NCI-H2029 (cell line): ENCODE measurements at places on chromosomes 13 and 19.

GRCh38 chr13:40077396-40078027, 422.1 kb downstream of the COG6 start:
- DNase-seq: no peak

DNA sequence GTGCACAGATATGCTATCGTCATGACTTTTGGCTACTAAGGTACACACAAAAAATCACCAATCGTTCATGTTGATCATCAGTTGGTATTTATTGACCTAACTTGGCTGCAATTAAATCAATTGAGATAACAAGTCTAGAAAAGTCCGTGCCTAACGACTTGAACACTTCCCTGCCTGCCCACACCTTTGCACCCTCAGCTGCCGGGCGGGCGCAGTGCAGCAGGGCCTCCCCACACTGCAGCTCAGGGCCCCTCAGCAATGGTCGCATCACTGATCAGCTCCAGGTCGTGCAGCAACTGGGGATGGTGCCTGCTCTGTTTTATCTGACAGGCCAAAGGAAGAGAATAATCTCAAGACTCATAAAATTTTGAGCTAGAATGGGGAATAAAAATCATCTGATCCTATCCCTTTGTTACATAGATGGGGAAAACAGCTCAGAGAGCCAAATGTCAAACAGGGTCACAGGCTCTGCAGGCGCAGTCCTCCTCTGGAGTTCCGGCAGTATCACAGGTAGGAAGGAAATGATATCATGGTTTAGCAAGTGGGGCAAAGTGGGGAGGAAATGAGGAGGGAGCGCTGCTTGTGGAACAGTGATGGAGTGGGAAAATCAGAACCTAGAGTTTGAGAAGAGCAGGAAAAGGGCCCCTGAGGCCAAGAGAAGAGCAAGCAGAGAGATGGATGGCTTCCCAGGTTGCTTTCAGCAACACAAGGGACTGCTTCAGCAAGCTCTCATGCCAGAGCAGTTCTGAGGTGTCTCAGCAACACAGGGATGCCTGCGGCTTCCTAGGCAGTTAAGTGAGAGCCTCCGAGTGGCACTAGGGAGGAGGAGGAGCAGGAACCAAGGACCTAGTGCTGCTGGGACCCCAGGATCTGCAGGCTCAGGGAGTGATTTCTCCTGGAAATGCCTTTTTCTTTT, 57.5 kb downstream of the SLC7A1 start:
- no peak for DNase-seq

DNA sequence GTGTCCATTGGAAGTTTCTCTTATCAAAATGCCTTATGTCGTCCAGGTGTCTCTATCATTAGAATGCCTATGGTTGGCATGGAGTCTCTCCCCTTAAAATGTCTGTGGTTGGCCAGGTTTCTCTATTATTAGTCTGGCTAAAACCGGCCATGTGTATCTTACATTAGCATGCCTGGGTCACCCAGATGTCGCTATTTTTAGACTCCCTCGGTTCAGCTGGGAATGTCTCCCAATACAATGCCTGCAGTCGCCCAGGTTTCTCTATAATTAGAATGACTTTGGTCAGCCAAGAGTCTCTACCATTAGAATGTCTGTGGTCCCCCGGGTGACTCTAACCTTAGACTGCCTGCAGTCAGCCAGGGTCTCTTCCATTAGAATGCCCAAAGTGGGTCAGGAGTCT, 1536.1 kb downstream of the UQCRFS1 start:
- no peak for DNase-seq

- DNase-seq: no peak
Observed at GRCh38 chr13:32277839-32278238, 37.3 kb downstream of the ZAR1L start.

DNA sequence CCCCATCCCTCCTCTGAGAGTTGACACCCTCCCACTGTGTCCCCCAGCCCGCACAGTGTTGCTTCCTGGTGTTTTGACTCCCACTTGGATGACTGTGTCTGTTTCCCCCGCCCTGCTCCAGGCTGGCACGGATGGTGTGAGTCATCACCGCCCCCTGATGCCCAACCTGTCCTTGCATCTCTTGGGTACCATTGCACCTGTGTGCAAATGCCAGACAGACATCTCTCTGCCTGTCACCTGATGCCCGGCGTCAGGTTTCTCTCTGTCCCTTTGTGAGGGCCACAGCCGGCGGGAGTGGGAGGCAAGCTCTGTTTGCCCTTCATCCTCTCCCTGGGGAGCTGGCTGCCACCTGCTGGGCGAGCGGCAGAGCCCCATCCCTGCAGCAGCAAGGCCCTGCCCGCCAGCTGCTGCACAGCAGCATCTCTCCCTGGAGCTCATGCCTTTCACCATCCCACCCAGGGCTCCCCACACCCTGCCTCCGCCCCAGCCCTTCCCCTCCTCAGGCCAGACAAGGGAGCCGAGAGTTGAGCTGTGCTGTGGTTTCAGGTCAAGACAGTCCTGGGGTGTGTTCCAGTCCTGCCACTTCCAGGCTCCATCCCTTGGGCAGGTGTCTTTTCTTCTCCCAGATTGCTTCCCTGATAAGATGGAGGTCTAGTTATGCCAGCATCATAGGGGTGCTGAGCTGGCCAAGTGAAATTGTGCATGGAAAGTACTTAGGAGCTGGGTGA, 29.7 kb downstream of the NKPD1 start:
- DNase-seq: peak; percentile 96

DNA sequence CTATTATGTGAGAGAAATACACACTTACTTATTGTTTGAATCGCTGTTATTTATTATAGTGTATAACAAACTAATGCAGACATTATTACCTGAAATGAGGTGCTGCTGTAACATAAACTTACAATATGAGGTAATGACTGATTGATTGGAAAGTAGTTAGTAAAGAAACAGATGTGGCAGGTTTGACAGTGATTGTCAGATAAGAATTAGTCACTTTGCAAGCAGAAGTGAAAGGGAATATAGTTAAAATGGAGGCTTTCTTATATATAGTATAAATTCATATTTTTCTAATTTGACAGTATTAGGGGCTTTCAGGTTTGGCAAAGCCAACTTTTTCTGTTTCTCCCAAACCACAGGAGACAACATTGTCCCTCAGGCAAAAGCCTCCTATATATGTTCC, 20.6 kb downstream of the MIR17HG start:
- no peak for DNase-seq

DNA sequence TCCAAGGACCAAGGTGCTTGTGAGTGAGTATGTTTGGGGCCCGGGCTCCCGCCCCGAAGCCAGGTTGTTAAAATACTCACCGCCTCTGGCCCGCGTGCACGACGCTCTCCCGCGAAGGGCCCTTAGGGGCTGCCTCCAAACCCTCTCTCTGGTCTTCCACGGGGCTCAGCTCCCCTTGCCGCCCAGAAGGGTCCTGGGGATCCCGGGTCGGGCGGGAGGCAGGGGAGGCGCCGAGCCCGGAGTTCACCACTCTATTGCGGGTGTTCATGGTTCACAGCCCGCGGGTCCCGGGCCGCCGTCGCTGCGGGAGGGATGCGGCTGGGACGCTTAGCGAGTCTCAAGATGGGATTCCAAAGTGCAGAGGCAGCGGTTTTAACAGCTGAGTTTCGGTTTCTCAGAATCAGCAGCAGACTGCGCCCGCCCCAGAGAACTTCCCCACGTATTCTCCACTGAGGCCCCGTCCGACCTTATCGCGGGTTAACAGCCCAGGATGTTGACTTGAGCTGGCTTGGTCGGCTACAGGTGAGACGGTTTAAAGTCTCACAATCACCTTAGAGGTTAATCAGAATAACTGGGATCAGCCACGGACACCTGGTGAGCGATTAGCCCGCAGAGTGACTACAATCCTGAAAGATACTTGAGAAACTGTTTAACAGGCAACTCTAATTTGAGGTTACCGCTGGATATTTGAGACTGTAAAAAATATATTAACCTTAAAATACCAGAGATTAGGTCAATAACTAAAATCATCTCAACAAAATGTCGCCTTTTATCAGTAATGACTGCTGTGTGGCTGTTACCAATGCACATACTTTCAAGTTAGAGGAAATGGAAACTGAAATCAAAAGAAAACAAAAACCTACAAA, at the start of gene EPSTI1:
Gene EPSTI1 (minus strand): TSS at position 344 of the 866 bp plus-strand sequence. CDS start 76 bp downstream, at position 268.
- DNase-seq: no peak

- DNase-seq: no peak
Observed at GRCh38 chr19:5018224-5019015, 49.5 kb downstream of the KDM4B start.

GRCh38 chr19:31591258-31591657, 242.0 kb upstream of the TSHZ3 start:
- no peak for DNase-seq

- no peak for DNase-seq
Observed at GRCh38 chr19:42475366-42475765, 32.6 kb upstream of the CXCL17 start.

DNA sequence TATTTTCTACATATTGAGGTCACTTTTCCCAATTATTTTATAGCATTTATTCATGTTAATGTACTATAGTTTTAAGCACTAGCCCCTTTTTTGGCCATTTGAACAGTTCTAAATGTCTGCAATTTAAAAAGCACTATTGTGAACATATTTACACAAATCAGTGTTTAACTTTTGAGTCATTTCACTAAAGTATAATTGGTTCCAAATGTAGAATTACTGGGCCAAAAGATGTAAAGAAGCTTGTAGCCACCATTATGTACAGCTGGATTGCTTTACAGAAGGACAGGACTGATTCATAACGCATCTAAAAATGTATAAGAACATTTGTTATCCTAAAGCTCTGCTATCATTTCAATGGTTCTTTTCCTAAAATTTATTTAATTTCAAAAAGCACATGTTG, 16.6 kb upstream of the ATP12A start:
- no peak for DNase-seq

GRCh38 chr13:108560093-108560492, 69.3 kb upstream of the MYO16 start:
- DNase-seq: no peak

DNA sequence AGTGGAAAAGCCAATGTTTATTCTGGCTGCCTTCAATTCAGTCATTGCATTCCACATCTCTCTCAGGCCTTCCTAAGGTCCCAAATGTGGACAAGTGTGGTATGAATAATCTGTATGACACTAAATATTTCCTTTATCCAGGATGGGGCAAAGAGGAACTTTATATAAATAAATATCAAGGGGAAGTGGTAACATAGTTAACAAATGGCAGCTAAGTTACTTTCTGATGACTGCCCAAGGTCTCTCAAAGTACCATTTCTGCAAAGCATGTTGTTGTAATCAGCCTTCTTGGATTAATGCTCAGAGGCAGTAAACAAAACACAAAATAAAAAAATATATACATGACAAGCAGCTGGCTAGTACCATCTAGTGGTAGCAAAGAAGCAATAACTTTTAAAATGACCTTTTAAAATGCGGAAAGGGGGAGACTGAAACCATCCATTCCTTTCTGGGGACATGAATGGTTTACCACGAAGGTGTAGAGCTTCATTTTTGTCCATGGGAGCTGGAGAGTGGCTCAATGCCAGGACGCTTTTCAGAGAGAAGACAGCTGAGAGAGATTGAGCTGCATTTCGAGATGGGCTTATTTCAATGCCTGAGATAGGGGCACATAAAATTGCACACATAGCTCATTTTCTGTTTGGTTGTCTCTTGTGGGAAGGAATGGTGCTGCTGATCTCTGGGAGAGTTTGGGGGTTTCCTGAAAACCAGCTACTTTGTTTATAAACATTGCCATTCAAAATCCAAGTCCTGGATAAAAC, 259.2 kb downstream of the RFC3 start:
- DNase-seq: no peak

DNA sequence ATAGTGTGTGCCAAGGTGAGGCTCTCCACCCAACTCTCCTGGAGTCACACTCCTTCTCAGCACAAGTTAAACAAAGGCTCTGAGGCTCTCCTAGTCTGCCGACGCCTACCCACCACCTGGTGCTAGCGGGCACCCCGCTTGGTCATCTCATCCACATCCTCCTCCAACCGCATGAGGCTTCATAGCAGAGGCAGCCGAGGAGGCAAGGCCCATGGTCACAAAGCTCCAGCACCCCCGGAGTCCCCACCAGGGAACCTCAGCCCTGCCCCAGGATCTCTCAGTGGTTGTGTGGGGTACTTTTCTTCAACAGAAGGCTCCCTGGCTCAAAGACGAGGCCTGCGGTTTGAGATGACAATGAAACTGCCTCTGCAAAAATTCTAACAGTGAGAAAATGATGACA, 43.0 kb downstream of the STK24 start:
- no peak for DNase-seq

DNA sequence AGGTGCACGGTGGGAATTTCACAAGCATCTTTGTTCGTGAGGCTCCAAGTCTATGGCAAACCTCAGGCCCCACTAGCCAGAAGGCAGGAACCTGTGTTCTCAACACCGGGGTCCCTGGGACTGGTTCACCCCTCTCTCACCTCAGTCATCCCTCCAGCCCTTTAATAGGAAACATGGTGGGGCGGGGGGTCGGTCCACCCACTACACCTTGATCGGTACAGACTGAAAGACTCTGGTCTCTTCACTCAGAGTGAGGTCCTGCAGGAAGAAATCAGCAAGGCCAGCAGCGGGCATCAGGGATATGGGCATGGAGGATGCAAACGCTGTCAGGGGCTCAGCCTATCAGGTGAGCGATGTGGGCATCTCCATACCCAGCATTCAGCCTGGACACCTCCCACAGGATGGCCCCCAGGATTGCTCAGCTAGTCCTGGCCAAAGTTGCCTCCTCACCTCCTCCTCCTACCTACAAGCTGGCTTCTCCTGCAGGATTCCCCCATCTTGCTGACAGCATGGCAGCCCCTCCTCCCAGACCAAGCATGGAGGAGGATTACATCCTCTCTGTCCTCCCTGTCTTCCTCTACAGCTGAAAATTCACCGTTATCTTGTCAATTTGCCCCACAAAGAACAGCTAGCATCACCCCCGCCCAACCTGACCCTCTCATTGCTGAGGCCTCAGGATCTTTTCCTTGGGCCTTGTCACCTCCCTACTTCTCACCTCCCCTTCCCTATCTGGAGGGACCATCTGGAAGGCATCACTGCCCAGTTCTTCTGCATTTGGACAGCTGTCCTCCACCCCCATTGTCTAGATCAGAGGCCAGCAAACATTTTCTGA, 37.3 kb upstream of the CD33 start:
- DNase-seq: no peak

DNA sequence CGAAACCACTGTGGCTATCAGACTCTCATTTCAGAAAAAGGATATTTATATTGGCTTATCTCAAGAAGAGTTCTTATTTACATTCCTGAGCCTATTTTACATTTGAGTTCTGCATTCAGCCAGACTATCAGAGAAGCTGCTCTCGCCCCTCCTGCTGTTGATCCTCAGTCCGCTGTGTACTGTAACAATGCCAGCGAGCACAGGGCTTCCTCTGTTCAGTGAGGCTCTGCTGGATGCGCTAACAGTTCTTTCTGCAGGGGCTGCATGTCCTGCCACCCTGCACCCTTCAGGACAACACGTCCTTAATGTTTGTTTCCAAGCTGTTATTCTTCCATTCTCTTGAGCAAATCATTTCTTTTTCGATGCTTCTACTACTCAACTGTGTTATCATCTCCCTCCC, 463.7 kb upstream of the SGCG start:
- DNase-seq: no peak

DNA sequence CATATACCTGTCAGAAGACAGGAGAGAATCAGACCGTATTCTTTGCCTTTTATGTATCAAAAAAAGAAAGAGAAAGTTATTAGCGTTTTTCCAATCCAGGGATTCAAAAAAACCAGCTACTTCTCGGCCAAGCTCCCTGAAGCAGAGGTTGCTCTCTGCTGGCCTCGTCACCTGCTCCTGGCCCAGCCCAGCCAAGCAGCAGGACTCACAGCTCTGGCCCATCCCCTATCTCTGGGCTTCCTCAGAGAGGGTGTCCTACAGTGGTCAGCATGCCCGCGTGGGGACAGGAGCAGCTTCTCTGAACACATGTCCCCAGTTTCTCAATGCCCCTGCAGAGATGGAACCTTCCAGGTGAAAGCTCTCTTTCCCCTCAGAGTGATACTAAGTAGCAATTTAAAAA, 209.0 kb downstream of the URI1 start:
- DNase-seq: no peak

GRCh38 chr19:45090034-45090433, 2.9 kb upstream of the PPP1R37 start:
- no peak for DNase-seq
